Pons (tissue), 1 donor: ENCODE measurements at places on chromosomes 1 and 21.

DNA sequence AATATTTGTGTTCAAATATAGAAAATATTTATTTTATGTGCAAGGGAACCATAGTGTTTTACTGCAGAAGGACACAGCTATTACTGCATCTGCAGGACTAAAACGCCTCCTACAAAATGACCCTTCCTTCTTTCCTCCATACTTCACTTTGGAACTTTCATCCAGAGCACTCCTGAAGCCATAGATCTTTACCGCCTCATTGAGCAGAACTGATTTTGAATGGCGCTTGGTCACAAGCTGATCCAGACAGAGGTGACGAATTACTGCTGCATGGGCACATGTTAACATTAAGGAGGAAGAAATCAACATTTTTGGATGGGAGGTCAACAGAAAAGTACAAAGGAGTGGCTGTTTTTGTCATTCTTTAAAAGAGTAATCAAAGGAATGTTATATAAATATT lies 931.6 kb downstream of the NCAM2 start:
- DNase-seq = no peak

GRCh38 chr1:157580179-157580827 lies 17.6 kb downstream of the FCRL4 start:
- peak; percentile 77 for DNase-seq

DNA sequence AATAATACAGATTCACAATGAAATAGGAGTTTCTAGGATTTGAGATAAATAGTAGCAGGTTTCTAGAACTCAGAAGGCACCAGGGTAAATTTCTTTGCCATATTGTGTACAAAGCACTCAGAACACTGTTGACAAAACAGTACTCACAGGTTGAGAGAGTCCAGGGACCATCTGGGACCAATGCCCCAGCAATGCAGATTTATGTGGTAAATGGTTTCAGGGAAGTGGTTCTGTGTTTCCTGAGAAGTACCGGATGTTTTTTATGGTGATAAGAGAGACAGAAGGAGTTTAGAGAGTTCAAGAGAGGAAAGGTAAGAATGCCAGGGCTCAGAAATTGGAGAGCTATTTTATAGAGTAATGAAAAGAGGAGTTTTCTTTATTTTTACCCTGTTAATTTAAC lies 29.6 kb upstream of the DIPK1A start:
- DNase-seq = no peak

DNA sequence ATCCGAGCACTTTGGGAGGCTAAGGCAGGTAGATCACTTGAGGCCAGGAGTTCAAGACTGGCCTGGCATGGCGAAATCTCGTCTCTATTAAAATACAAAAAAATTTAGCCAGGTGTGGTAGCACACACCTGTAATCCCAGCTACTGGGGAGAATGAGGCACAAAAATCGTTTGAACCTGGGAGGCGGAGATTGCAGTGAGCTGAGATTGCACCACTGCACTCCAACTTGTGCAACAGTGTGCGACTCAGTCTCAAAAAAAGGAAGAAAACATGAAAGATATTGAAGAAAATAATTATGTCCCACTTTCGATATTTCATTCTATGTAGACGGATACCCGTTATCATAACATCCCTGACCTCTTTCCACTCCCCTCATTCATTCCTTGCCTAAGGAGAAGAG lies 19.2 kb downstream of the TUT4 start:
- no peak for DNase-seq

GRCh38 chr1:247506831-247507230 lies 29.4 kb downstream of the OR2C3 start:
- DNase-seq = no peak

- DNase-seq = no peak
Observed at GRCh38 chr1:23198373-23198772, 18.9 kb downstream of the HTR1D start.

DNA sequence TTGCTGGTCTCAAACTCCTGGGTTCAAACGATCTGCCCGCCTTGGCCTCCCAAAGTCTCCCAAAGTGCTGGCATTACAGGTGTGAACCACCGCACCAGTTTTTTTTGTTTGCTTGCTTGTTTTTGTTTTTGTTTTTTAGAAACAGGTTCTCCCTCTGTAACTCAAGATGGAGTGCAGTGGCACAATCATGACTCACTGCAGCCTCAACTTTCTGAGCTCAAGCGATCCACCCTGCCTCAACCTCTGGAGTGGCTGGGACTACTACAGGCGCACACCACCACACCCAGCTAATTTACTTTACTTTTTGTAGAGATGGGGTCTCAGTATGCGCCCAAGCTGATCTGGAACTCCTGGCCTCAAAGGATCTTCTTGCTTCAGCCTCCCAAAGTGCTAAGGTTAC lies 47.3 kb upstream of the USP1 start:
- no peak for DNase-seq

DNA sequence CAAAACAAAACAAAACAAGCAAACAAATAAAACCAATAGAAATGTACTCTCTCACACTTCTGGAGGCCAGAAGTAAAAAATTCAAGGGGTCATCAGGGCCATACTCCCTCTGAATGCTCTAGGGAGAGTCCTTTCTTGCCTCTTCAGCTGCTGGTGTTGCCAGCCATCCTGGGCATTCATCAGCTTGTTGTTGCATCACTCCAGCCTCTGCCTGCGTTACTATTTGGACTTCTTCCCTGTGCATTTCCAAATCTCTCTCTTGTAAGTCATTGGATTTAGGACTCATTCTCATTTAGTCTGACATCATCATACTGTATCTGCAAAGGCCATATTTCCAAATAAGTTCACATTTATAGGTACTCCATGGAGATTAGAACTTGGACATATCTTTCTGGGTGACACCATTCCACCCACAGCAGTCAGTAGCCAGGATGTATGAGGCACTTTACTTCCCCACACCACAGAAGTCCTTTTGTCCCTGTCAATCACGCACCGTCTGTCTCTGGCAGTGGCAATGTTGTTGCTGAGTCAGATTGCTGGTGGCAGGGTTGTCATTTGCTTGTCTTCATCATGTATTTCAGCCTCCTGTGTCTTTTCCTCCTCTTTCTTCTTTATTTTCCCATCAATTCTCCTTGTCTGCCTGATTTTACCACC lies 151.0 kb upstream of the KCNJ6 start:
- no peak for DNase-seq

DNA sequence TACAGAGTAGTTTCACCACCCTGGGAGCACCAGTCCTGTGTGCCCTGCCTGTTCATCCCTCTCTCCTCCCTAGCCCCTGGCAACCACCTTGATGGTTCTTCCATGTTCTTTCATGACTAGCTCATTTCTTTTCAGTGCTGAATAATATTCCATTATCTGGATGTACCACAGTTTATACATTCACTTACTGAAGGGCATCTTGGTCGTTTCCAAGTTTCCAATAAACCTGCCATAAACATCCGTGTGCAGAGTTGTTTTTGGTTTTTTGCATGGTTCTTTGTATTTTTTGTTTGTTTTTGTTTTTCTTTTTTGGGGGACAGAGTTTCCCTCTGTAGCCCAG lies 13.9 kb downstream of the TIAM1 start:
- DNase-seq = no peak

GRCh38 chr1:42170779-42171621 lies 6.5 kb upstream of the GUCA2A start:
- no peak for DNase-seq

DNA sequence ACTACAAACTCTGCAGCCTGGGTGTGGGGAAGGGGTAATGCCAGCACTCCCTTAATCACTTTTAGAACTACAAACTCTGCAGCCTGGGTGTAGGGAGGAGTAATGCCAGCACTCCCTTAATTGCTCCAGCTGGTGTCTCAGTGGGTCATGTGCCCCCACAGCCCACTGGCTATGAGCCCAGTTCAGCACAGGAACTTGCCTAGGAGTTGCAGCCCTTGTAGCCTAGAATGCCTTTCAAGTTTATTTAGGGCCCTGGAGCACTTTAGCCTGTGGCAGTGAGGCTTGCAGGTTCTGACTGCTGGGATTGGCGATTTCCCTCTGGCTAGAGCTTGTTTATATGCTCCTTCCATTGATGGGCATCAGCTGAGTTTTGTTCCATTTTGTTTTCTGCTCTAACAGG lies 17.1 kb downstream of the VN1R5 start:
- DNase-seq = peak; percentile 25

DNA sequence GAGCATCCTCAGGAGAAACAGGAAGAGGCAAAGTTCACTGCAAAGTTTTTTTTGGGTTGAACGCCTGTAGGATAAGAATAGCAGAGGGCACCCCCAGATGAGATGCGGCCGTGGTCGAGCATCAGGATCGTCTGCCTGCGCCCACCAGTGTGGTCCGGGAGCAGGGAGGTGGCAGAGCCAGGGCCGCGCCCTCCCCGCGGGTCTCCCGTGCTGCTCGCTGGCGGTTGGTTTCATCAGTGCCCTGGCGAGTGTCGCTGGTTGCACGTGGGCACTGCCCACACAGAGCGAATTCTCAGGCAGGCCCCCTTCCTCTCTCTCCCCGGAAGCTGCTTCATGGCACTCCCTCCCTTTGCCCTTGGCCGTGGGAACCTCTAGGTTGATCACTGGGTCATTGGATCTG lies 120.0 kb downstream of the PCBP3 start:
- no peak for DNase-seq

GRCh38 chr1:76021846-76022245 lies 52.7 kb upstream of the ST6GALNAC3 start:
- no peak for DNase-seq

- DNase-seq = no peak
Observed at GRCh38 chr1:210412240-210412639, 83.5 kb downstream of the HHAT start.

GRCh38 chr21:16194788-16195537 lies 465.2 kb downstream of the USP25 start:
- DNase-seq = peak; percentile 82
